ENCODE measurements at places on chromosomes 3 and 15.

- peaks cover 4% of the 10 kb centered on the region for H3K4me1 ChIP-seq
- H3K27me3 ChIP-seq, result no peaks in the 10 kb centered on the region
- H3K27ac ChIP-seq, result no peak overlapping the region
- H3K4me3 ChIP-seq, result no peak overlapping the region
- no peak for DNase-seq
These were observed 49.5 kb downstream of the EFCAB12 start for GRCh38 chr3:129378949-129379348.

GRCh38 chr15:60221356-60221755 lies 176.4 kb downstream of the ANXA2 start:
- DNase-seq, result no peak
- no peak overlapping the region for H3K27ac ChIP-seq
- H3K27me3 ChIP-seq, result no peaks in the 10 kb centered on the region
- H3K4me1 ChIP-seq, result peaks cover 2% of the 10 kb centered on the region
- no peak overlapping the region for H3K4me3 ChIP-seq
- H3K36me3 ChIP-seq, result no peaks in the 10 kb centered on the region

GRCh38 chr3:176584413-176585176 lies 612.7 kb downstream of the TBL1XR1 start:
- H3K4me1 ChIP-seq, result no peaks in the 10 kb centered on the region
- no peak for DNase-seq
- no peak overlapping the region for H3K4me3 ChIP-seq
- H3K36me3 ChIP-seq, result no peaks in the 10 kb centered on the region
- H3K27me3 ChIP-seq, result no peaks in the 10 kb centered on the region
- no peak overlapping the region for H3K27ac ChIP-seq

DNA sequence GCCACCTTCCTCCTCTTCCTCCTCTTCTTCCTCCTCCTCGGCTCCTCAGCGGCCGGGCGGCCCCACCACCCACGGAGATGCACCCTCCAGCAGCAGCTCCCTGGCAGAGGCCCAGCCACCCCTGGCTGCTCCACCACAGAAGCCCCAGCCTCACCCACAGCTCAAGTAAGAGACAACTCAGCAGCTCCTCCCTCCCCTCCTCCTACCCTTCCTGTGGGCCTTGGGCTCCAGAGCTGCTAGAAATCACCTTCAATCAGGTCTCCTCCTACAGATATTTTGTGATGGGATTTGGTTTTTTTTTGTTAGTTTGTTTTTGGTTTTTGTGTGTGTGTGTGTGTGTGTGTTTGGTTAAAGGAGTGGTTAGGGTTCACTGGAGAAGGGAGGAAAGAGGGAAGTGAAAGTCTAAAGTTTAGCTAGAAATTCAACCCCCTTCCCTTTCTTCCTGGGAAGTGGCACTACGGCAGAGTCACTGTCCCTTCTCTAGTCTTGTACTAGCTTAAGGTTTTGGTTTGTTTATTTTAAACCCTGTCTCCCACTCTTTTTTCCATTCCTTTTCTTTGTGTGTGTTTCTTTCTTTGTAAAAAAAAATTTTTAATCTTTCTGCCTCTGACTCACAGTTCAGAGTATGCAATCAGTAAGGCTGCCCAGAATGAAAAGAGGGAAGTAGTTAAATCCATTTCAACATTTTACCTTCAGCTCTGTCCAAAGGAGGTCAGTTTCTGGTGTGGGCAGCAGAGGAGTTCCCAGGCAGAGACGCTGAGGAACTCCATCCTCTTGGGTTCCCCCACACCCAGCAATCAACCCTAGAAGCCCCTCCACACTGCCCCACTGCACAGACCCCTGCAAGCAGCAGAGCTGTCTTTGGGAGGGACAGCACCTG lies 29.0 kb upstream of the TIMP4 start:
- H3K4me3 ChIP-seq, result no peak overlapping the region
- H3K27ac ChIP-seq, result no peak overlapping the region
- H3K27me3 ChIP-seq, result no peaks in the 10 kb centered on the region
- DNase-seq, result no peak
- H3K4me1 ChIP-seq, result peaks cover 4% of the 10 kb centered on the region
- no peaks in the 10 kb centered on the region for H3K36me3 ChIP-seq

DNA sequence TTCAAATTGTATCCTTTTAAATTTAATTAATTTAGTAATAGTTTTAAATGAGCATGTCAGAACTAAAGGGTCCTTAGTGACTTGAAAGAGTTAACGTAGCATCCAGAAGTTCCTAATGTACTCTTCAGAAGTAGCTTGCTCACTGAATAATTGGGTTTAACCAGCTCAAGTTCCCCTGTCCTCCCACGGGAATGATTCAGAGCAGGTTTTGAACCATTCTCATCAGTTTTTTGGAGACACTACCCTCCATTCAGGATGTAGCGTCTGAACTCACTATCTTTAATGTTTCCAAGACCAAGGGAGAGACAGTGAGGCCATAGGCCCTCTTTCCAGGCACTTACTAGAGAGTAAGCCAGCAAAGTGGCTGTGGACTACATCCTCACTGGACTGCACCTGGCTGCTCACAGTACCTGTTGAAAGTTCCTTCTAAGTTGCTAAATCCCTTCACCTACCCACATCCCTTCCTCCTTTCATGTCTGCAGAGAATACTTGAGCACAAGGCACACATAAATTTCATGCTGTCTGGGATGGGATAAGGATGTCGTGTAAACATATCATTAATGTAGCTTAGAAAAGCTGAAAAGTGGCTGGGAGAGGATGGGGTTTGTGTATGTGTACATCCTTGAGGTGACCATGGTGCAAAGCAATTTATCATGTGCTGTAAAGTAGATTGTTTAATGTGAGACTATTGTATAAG lies 146.3 kb downstream of the PLCL2 start:
- no peak overlapping the region for H3K4me3 ChIP-seq
- H3K4me1 ChIP-seq, result peaks cover 10% of the 10 kb centered on the region
- peaks cover 2% of the 10 kb centered on the region for H3K36me3 ChIP-seq
- H3K27ac ChIP-seq, result no peak overlapping the region
- no peak for DNase-seq
- no peaks in the 10 kb centered on the region for H3K27me3 ChIP-seq
